CD4-positive, alpha-beta T cell treated with Interleukin-10 for 1 hour (primary cell): ENCODE measurements at places on chromosomes 16 and 17.

DNA sequence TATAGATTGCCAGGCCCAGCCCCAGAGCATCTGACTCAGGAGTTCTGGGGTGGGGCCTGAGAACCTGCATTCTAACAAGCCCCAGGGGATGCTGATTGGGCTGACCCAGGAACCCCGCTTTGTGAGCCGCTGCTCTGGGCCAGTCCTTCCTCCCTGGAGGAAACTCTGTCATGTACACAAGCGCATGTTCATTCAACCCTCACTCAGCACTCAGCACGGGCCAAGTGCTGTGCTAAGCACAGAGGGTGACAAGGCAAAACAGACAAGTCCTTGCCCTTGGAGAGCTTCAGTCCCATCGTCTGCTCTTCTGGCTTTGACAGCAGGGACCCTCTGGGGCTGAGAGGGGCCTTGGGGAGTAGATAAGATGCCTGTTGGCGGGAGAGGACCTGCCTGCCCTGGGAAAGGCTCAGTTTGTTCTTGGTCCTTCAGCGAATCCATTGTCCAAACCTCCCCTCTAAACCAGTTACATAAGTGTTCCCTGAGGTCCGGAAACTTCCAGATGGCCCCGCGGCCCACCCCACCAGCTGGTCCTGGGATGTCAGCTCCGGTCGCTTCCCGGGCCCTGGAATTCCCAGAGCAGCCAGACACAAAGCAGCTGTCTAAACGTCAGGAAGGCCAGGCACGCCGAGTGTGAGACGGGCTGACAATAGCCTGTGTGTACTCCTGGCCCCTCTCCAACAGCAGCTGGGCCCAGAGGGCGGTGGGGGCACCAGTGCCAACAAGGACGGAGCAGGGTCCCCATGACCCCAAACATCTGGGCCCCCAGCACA is 88.8 kb downstream of the ZDHHC7 start:
- DNase-seq, result no peak

- DNase-seq, result peak; percentile 95
Measured at GRCh38 chr17:7857713-7858521, at the start of gene CYB5D1. Gene CYB5D1, plus strand, starts transcription at chr17:7858003. Its CDS starts 132 bp downstream, at chr17:7858135.

GRCh38 chr16:66070140-66070917 is 296.2 kb upstream of the CDH5 start:
- no peak for DNase-seq

GRCh38 chr17:52157603-52158449 is 688 bp downstream of the CA10 start:
- no peak for DNase-seq

DNA sequence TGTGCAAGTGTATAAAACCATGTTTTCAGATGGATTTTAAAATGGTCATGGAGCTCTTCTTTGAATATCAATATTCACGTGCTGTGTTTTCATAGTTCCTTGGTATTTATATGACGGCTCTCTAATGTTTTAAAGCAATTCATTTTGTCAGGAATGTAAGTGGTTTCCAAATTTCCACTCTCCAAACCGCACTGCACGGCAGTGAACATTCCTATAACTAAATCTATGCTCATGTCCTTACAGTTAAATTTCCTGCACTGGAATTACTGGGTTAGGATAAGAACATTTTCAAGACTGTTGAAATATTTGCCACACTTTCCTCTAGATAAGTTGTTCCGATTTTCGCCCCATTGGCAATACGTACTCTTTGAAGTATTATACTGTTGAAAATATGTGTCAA is 398.9 kb downstream of the PMP22 start:
- DNase-seq, result no peak

DNA sequence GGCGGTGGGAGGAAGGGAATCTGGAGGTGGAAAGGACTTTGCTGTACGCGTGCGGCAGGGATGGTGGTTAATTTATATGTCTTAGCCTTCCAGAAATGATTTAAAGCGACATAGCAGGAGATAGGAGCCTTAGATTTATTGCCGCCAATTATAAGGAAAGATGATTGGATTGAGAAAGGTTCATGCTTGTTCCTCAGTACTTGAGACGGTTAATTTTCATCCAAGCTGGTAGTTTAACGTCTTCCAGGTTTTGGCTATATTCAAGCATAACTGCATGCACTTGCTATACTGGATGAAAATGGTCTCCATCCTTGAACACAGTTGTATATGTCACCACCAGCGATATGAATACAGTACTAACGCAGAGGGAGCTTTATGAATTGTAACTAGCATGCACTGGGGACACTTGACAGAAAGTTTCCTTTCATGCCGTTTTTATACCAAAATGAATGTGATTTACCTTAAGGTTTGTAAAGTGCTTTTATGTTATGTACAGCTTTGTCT is 610 bp upstream of the PEX12 start:
- DNase-seq, result no peak

DNA sequence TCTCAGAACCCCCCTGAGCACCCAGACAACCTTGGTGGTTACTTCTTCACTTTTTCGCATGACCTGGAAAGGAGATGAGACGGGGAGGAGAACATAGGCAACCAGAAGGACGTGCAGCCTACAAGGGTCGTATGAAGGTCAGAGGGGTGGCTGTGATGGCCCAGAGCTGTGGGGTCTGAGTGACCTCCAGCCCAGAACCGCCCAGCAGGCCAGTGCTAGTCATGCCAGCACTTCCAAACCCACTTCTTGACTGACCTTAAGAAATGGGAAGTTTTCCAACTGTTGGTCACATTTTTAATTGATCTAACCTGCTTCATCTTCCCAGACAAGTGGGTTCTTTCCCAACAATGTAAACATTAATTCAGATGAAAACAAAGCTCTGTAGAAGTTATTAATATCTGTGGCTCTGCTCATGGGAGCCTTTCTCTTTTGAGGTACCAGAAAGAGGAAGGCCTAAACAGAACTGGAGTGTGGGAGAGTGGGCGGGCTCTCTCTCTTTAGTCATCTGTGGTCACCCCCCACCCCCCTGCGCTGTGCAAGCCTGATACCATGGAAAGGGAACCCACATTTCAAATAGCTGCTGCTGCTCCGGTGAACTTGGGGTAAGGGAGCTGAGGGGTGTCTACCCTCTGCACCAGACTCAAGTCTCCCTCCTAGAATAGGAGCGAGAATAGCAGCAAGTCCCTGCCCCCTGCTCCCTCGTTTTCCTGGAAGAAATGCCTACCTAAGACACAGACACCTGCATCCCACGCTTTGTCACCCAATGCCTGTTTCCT is 101.6 kb downstream of the RAB11FIP4 start:
- DNase-seq, result peak; percentile 57

GRCh38 chr17:30927756-30928155 is 6.0 kb downstream of the ADAP2 start:
- DNase-seq, result no peak

DNA sequence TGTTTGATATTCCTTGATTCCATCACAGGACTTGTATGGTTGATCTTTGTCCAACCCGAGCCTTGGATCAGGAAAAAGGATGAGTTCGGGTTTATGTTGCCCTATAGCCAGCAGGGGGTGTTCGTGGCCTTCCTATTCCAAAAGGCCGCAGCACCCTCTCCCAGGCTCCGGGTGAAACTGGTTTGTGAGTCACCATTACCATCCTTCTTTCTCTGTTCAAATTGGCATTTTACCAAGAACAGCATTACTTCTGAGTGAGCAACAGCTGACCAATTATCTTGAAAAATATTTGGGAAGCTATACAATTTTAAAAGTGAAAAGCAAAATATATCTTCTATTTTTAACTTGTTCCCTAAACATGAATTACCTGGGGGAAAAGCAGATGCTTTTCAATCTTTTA is 24.3 kb upstream of the KRT20 start:
- DNase-seq, result peak; percentile 76

DNA sequence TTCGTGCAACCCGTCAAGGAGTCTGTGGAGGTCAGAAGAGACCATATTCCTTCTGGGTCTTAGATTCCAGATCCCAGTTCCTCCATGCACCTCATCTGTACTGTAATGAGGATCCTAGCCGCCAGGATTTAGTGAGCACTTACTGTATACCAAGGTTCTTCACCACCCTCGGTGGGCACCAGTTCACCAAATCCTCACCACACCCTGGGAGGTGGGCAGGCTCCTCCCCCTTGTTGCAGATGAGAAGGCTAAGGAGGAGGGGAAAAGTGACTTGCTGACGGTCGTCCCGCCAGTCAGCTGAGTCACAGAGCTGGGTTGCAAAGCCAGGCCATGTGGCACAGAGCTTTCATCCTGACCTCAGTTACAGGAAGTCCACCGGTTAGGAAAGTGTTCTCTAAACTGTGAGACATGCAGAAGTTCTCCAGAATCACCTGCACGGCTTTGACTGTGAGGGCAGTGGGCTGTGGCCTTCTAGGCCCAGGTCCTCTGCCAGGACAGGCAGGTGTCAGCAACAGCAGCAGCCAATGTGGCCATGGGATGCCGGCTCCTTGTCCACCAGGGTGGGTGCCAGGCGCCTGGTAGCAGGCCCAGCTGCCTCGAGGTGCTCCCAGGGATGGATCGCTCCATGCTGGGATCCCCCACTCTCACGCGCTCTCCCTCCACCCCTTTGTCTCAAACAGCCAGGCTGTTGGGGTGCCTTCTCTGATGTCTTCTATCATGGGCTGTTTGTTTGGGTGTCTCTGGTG is 240.3 kb upstream of the GSE1 start:
- no peak for DNase-seq

GRCh38 chr17:73318836-73319235 is 7.0 kb upstream of the CDC42EP4 start:
- no peak for DNase-seq

GRCh38 chr16:87230571-87230970 is 86.6 kb downstream of the C16orf95 start:
- no peak for DNase-seq

DNA sequence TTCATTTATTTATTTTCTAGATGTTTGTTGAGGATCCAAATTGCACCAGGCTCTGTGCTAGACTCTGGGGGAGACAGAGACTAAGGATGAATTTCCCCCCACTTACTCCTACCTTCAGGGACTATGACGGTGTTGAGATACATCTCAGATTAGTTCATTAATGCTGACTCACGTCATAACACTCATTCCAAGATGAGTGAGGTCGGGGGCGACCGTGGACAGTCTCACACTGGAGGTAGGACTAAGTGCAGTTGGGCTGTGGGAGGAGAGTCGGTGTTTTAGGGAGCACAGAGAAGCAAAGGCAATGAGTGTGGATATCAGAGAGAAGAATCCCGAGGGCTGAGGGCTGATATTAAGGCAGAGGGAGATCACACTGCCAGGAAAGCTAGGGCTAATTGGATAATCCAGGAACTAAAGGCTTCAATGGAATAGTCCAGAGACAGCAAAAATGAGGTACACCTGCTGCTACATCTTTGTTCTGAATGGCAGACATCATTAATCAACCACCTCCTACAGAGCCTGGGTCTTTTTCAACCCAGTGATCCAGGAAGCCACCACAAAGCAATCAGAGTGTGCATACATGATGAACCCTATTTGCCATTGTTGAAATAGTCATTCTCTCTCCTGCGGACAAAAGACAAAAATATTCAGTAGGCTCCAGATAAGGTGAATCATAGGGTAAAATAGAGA is 38.6 kb upstream of the CACNG4 start:
- no peak for DNase-seq

DNA sequence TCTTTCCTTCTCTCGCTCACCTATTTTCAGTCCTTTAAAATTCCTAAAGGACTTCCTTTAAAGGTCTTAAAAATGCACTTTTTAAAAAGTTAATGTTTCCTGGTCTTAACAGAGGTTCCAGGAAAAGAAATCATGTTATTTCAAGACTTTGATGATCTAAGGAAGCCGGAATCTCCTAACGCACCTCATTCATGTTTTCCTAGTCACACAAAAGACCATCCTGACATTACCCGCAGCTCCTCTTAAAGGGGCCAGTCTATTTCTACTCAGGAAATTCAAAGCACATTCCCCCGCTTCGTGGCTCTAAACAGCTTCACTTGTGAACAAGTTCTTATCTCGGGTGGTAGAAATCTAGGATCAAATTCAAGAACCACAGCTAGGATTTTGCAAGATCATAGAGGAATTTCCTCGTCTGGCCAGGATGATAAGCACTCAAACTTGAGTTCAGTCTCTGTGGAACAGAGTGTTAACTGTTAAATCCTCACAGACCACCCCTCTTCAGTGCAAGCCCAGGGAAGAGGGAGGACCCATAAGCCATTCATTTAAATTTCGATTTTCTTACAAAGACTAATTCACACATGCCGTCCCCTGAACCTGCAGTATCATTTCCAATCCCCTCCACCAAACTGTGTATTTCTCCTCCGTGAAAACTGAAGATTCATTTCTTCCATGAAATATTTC is 137.1 kb upstream of the AXIN2 start:
- DNase-seq, result no peak

DNA sequence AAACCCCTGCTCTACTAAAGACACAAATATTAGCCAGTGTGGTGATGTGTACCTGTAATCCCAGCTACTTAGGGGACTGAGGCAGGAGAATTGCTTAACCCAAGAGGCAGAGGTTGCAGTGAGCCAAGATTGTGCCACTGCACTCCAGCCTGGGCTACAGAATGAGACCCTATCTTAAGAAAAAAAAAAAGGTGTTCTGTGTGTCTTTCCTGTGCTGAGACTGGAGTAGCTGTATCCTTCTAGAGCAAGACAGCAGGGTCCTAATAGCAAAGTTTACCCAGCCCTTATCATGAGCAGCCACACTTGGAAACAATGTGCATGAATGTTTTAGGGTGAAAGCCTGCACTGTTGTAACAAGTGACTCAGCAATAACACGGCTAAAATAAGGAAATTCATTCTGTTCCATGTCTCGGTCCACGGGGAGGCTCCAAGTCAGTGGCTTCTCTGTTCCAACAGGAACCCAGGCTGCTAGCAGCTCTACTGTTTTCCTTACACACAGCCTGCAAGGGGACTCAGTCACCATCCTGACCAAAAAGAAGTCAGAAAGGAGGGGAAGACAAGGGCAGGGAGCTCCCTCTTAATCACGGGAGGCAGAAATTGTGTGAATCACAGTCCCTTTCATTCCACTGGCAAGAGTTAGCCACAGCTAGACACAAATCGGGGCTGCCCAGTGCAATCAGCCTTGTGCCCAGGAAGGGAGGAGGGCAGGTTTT is 7.1 kb upstream of the SLC5A11 start:
- no peak for DNase-seq

DNA sequence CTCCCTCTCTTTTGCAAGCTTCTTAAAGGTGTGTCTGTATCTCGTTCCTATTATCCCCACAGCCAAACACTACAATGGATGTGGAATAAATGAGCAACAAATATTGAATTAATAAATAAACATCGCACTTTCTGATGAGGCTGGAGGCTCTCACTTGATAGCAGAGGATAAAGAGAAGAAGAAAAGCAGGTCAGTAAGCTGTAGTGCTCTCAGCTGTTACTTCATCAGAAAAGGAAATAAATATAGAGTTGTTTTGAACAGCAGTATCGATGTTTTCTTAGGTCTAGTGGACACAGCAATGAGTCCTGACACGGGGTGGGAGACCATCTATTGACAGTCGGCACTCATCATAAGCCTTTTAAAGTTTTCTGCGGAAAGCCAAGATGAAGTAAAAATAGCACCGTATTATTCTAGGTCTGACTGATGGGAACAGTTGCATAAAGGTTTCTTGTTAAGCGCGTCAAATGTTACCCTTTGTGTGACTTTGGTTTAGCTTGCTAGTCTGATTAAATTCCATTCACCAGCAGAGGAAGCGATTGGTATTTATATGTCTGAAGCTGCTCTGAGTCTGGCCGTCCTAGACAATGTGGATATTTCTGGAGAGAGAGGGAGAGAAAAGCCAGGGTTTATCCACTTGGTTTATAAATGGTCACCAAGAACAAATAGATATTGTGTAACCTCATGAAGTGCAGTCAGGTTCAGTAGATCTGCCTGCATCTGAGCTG is 646.1 kb downstream of the CDH11 start:
- DNase-seq, result no peak

GRCh38 chr17:63629627-63630026 is 7.4 kb downstream of the MAP3K3 start:
- no peak for DNase-seq

GRCh38 chr17:76150712-76151622 is 9.9 kb upstream of the FOXJ1 start:
- no peak for DNase-seq
